ENCODE measurements at places on chromosomes 3 and 15.

DNA sequence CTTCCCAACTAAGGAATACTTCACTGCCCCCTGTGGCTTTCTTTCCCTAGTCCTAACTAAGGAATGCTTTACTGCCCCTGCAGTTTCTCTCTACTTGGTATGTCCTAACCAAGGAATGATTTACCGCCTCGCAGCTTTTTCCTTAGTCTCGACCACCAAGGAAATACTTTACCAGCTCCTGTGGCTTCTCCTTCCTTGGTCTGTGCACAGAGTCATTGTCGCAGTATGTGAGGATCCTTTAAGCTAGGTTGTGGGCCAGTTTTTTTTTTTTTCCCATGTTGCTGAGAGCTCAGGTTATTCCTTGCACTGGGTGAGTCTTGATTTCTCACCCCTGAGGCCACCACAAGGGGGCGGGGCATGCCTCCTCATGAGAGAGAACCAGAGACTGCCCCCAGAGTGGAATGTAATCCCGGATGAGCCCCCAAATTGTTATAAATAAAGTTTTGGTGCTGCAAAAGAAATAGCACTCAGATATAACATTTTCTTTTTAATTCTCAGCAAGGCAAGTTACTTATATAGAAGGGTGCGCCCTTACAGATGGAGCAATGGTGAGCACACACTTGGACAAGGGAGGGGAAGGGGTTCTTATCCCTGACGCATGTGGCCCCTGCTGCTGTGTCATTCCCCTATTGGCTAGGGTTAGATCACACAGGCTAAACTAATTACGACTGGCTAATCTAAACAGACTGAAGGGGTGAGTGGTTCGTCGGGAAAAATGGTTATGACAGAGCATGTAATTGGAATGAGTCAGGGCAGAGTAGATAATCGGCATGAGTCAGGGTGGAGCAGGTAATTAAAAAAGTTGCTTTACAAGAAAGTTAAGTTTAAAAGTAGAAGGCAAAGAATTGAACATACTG, 27.0 kb downstream of the NDUFB4 start:
- DNase-seq: no peak

- no peak for DNase-seq
These were observed 3.3 kb upstream of the CD96 start for GRCh38 chr3:111538681-111539083.

DNA sequence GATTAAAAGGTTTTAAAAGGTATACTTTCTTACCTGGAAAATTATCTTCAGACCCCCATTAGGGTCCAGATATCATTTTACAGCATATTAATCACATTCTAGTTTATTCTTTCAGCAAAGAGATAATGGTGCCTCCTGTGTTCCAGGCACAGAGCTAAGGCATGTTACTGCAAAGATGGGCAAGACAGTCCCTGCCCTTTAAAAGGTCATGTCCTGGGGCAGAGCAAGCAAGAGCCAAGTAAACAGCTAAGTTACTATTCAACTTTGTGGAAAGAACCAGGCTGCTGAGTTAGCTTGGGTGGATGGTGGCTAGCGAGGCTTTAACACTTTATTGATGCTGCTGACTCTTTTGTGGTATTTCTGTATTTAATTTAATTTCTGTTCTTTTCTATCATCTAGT, 75.0 kb downstream of the LRRC28 start:
- no peak for DNase-seq

DNA sequence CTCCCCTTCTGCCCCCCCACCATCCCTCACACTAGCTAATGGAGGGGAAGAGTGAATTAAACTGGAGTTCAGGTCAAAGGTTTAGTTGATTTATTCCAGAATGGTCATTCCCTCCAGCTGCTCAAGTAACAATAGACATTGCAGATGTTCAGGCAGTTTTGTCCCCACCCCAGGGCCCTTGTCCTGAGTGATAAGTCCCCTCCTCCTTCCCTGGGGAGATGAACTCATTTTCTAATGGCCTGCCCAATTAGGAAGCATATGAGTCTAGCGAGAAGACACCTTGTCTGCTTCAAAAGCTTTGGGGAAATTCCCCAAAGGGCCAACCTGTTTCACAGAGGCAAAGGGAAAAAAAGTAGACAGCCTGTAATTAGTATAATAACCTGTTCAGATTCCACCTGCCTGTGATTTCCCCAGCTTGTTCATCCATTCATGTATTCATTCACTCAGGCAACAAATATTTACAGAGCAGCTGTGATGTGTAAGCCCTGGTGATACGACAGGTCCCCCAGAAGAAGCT, 165.3 kb downstream of the SHQ1 start:
- peak; percentile 79 for DNase-seq

- DNase-seq: no peak
These were observed 113.2 kb downstream of the PTPRG start for GRCh38 chr3:61674596-61674995.

DNA sequence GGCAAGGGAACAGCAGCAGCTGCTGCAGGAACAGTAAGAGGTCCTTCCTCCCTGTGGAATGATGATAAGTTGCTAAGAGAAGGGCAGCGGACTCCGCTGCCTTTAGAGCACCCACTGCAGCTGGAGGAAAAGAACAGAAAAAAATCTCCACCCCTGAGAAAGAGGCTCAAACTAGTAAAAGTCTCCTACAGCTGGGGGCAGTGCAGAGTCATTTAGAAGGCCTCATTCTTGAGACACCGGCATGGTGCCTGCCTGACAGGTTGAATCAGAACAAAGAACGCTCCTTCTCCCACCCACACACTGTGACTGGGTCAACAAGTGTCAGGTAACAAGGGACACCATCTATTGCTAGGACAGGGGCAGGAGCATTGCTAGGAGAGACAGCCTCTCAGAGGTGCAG, 188.4 kb downstream of the ABHD5 start:
- DNase-seq: no peak

GRCh38 chr15:92719021-92719420, 63.4 kb upstream of the FAM174B start:
- DNase-seq: no peak

- no peak for DNase-seq
These were observed 42.9 kb upstream of the APH1B start for GRCh38 chr15:63234451-63234870.

GRCh38 chr15:55589287-55589686, 1.1 kb upstream of the PYGO1 start:
- no peak for DNase-seq

GRCh38 chr3:12719984-12720898, 38.8 kb downstream of the TMEM40 start:
- peak; percentile 4 for DNase-seq

DNA sequence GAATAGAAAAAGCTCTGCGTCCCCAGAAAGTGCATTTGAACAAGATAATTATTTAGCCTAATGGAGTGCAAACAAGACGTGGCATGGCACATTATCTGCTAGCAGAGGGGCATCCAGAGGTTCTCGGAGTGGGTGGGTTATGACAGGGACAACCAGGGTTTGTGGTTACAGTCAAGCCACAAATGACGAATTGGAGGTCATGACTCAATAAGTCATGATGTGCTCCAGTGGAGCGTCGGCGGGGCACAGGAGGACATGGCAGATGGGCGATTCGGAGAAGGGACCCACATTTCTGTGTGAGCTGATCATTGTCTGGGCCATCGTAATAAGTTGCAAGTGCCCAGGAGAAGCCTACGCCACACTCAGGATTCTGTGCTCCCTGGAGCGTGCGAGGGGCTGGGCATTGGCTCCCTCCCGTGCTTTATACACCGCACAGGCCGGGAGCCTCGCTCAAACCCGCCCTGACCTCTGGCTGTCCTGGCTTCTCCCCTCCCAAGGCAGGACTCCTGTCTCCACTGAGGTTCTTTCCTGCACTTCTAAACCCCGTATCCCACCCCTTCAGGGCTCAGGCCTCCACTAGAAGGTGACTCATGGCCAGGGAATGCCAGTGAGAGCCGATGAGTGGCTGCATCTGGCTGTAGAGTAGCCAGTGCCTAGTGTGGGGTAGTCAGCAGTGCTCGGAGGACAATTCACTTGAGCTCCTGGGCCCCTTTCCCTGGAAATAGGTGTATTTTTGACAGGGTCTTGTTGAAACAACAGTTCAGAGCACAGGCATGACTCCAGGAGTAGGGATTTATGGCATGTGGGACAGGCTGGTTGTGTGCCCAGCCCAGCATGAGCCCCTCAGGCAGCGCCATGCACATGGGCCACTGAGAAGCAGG, 67.4 kb downstream of the GRIP2 start:
- no peak for DNase-seq

DNA sequence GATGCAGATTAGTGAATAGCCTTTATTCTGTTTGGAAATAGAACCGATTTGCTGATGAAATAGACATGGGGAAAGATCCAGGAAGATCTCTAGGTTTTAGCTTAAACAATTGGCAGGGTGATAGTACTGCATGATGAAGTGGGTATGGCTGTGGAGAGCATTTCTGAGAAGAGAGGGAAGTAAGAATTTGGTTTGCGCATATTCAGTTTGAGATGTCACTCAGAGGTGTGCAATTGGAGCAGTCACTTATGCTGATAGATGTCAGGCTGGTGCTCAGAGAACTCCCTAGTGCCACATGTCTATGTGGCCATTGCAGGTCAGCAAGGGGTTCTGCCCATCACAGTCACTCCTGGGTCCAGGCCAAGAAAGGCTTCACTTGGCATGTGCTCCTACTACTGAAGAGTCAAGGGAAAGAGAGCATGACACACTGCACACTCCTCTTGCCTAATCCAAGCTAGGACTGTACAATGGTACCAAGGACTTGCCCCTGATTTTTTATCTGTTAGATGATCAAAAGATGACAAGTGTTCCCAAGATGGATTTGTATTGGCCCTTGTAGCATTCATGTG, 57.2 kb upstream of the ST8SIA2 start:
- no peak for DNase-seq

GRCh38 chr3:160643994-160644393, 33.0 kb upstream of the ARL14 start:
- DNase-seq: no peak

DNA sequence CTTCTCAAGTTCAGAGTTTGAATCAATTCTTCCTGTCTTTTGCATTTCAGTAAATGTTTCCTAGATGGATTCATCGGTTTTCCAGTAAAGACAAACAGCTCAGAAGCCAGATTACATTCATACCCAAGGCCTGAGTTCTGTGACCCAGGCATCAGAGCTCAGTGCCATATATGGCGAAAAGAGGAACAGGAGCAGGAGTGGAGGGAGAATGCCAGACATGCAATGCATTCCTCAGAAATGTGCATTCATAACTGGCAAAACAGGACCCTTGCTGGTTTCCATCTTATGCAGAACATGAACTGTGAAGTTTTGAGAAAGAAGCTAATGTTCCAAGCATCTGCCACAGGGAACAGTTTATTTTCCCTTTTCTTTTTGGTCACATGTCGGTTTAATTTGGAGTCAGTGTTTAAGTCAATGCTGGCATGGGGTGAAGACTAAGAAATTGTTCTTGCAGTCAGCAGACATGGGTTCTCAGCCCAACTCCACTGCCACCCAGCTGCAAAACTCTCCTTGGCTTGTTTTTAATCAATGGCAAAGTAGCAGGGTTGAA, 116.5 kb downstream of the LPP start:
- DNase-seq: no peak

GRCh38 chr3:181050738-181051137, 61.2 kb upstream of the DNAJC19 start:
- no peak for DNase-seq

GRCh38 chr15:72754096-72754495, 29.5 kb downstream of the ADPGK start:
- DNase-seq: no peak

GRCh38 chr3:130894130-130894985, 474 bp downstream of the ATP2C1 start:
- DNase-seq: no peak

DNA sequence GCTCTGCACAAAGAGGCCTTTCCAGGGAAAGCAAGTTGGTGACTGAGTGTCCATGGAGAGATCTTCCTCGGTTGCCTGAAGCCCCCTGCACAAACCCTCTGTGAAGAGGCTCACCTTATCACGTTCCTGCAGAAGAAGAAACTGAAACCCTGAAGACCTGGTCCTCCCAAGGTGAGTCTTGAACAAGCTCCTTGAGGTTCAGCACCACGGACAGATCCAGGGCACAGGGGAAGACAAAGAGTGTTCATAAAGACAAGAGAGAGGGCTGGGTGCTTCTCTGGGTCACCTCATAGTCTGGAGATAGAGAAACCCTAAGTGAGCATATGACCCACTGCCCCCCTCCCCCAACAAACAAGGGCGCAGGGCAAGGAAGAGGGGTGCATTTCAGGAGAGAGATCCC, 21.7 kb upstream of the TBC1D21 start:
- DNase-seq: no peak

GRCh38 chr3:188595890-188596376, 442.0 kb downstream of the LPP start:
- DNase-seq: no peak

GRCh38 chr15:92915766-92916435, 15.8 kb downstream of the CHD2 start:
- DNase-seq: no peak

- DNase-seq: no peak
These were observed 532.7 kb downstream of the NLGN1 start for GRCh38 chr3:173930251-173930650.

GRCh38 chr3:58260733-58261132, 23.1 kb downstream of the ABHD6 start:
- no peak for DNase-seq

DNA sequence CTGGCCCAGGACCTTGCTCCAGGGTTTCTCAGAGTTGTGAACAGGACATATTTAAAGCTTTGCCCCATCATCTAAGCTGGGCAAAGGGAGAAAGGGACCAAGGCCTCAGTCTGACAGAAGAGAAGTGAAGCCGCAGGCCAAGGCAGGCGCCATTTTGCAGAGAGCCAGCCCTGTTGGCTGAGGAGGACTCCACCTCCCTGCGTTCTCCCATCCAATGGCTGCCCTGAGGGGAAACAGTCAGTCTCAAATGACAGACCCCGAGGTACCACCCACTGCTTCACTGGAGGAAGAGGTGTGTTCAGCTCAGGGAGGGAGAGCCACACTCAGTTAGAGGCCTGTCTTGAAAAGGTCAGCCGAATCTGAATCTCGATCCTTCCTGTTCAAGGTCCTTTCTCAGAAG, 86.1 kb downstream of the ADAMTS17 start:
- DNase-seq: no peak

- no peak for DNase-seq
These were observed 34.0 kb upstream of the STIMATE start for GRCh38 chr3:52931328-52931727.

GRCh38 chr3:125123451-125124305, 67.9 kb upstream of the HEG1 start:
- DNase-seq: no peak

GRCh38 chr15:44516436-44516835, 20.5 kb upstream of the EIF3J start:
- no peak for DNase-seq

GRCh38 chr3:142735462-142735861, 11.6 kb downstream of the TRPC1 start:
- peak; percentile 26 for DNase-seq

GRCh38 chr15:29596266-29596665, 226.0 kb downstream of the TJP1 start:
- DNase-seq: peak; percentile 1

GRCh38 chr15:39239562-39239961, 341.3 kb upstream of the THBS1 start:
- DNase-seq: no peak

GRCh38 chr3:179970746-179971145, 66.0 kb downstream of the PEX5L start:
- DNase-seq: no peak

GRCh38 chr15:70528270-70528706, 235.1 kb downstream of the UACA start:
- no peak for DNase-seq
